ENCODE measurements at places on chromosomes 1 and 21. TPM values are rescaled to one million over a fixed set of nuclear protein-coding genes. Genes with fewer than 3 reads are reported as not detected.

DNA sequence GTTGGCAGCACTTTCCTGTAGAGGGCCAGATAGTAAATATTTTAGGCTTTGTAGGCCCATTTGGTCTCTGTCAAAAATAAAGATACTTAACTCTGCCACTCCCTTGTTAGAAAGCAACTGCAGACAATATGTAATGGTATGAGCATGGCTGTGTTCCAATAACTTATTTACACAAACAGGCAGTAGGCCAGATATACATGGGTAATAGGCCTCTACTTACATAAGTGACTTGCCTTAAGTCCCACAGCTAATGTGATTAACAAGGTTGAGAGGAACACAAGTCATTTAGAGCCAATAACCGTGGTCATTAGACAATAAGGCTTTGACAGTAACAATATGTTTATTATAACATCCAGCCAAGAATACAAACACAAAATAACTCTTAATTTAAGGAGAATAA, 17.4 kb downstream of the CCT8 start:
- no peak for DNase-seq
- H3K27me3 ChIP-seq: no peaks in the 10 kb centered on the region
- peaks cover 76% of the 10 kb centered on the region for H3K36me3 ChIP-seq

DNA sequence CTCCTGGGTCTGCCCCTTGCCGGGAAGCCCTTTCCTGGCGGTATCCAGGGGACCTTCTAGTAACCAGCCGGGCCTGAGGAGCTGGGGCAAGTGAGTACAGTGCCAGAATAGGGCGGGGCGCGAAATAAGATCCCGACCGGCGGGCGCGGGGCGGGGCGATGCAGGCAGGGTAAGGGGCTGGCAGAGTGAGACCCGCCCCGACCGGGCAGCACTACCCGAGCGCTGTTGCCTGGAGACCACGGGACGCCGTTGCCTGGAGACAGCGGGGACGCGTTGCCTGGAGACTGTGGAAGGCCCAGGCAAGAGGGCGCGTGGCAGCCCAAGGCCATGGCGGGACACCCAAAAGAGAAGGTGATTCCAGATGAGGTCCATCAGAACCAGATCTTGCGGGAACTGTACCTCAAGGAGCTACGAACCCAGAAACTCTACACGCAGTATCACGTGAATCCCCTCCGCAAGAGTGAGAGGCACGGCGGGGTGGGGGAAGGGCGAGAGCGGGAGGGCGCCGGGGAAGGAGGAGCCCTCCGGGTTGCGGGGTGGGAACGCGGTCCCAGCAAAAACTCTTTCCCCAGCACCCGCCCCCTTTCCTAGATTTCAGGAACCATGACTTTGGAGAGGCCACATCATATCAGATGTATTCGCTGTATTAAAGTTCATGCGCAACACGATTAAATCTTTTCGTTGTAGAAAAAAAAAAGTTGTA, 24.3 kb downstream of the EBNA1BP2 start:
- H3K36me3 ChIP-seq: no peaks in the 10 kb centered on the region
- H3K27ac ChIP-seq: no peak overlapping the region
- DNase-seq: peak; percentile 86
- H3K4me3 ChIP-seq: peak overlapping the region; percentile 71
- H3K4me1 ChIP-seq: peaks cover 4% of the 10 kb centered on the region

GRCh38 chr1:62294261-62294660, 25.0 kb downstream of the KANK4 start:
- DNase-seq: no peak
- no peaks in the 10 kb centered on the region for H3K27me3 ChIP-seq
- H3K27ac ChIP-seq: no peak overlapping the region
- H3K4me1 ChIP-seq: peaks cover 6% of the 10 kb centered on the region

DNA sequence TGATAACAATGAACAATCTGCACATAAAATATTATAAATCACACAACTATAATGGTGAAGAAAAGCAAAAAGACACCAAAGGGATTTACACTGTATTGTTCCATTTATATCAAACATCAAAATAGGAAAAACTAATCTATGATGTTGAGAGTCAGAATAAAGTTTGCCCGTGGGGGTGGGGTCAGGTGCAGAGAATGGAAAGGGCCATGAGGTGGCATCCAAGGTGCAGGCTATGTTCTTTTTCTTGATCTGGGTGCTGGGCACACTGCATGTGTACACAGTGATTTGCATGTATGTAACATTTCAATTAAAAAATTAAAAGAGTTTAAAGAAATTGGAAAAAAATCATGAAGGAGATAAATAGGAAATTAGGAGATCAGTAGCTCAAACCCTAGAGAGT, 127.3 kb downstream of the DSCAM start:
- no peaks in the 10 kb centered on the region for H3K36me3 ChIP-seq

DNA sequence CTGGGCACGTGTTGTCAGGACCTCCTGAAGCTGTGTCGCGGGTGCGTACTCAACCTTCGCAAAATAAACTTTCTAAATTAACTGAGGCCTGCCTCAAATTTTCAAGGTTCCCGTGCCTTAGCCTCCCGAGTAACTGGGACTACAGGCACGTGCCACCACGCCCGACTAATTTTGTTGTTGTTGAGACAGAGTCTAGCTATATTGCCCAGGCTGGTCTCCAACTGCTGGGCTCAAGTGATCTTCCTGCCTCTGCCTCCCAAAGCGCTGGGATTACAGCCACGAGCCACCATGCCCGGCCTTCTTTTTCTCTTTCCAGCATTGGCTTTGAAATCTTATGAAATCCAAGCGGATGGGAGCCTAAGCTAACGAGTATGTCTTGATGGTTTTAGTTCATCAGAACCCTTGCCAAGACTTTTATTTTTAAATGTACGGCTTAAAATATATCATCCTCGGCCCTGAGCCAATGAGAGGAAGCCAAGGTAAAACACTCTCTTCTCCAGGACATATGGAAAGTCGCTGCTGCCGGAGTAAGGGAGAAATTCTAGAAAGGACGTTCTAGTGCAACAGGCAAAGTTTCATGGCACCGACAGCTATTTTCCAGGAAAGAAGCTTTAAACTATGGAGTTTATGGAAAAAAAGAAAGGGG, 12.7 kb upstream of the ERVH48-1 start:
- DNase-seq: no peak
- H3K4me3 ChIP-seq: no peak overlapping the region

DNA sequence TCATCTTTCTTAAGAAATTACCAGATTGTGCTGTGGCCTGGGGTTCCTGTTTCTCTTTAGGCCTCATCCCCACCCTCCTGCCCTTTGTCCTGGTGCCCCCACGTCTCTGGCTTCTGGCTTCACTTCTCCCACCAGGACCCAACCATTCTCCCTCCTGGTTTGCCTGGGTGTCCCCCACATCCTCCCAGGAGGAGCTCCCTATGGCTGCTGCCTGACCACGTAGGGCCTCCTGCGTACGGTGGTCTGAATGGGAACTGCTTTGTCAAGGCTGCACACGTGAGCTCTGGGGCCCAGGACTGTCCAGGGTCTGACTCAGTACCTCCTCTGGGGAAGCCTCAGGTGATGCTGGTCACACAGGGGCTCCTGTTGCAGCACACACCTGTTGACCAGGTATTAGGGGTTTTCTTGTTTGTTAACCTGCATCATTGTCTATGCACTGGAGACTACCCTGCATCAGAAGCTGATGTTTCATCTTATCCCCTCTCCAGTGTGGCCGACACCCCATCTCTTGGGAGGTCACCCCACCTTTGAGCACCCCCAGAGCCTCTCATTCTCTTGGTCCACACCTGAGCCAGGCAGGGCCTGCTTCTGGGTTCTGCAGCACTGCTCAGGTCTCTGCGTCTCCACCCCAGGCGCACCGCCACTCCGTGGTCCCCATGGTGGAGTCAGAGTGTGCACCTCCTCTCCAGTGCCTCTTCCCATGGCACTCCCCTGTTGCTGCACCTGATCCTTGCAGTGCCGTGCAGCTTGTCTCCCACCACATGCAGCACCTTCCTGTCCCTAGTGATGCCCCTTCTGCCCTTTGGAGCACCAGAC, 65.8 kb downstream of the S100B start:
- no peaks in the 10 kb centered on the region for H3K4me1 ChIP-seq
- no peak overlapping the region for H3K27ac ChIP-seq
- H3K27me3 ChIP-seq: no peaks in the 10 kb centered on the region
- DNase-seq: peak; percentile 49

DNA sequence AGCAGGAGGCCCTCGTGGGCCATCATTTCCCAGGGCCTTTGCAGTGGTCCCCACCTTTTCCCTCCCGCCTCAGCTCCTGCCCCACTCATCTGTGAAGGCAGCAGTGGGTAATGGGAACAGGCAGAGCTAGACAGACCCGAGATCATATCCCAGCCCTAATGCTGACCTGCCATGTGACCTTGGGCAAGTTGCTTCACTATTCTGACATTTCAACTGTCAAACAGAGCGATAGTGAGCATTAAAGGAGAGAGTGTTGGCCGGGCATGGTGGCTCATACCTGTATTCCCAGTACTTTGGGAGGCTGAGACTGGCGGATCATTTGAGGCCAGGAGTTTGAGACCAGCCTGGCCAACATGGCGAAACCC, 51.7 kb downstream of the RPS6KA1 start:
- no peaks in the 10 kb centered on the region for H3K36me3 ChIP-seq
- H3K27me3 ChIP-seq: no peaks in the 10 kb centered on the region
- no peak for DNase-seq
- no peak overlapping the region for H3K4me3 ChIP-seq
- H3K27ac ChIP-seq: no peak overlapping the region

Gene SPATA45
- total RNA-seq: not detected

Gene PROX1
- total RNA-seq: under 0.01 TPM

Gene AHCTF1
- total RNA-seq: 32.6 TPM

Gene SIM2
- 3.6 TPM for total RNA-seq

Gene APCS
- total RNA-seq: not detected

Gene ADORA3
- not detected for total RNA-seq

Gene LIN28A
- not detected for total RNA-seq

Gene NHLH1
- total RNA-seq: under 0.01 TPM

Gene CCT8
- total RNA-seq: 163 TPM
